Calu3 (cell line): ENCODE measurements at places on chromosomes 7 and 10. TPM values are rescaled to one million over a fixed set of nuclear protein-coding genes. Genes with fewer than 3 reads are reported as not detected.

- no peak for DNase-seq
Measured at GRCh38 chr10:21801609-21802008, 201.9 kb downstream of the DNAJC1 start.

DNA sequence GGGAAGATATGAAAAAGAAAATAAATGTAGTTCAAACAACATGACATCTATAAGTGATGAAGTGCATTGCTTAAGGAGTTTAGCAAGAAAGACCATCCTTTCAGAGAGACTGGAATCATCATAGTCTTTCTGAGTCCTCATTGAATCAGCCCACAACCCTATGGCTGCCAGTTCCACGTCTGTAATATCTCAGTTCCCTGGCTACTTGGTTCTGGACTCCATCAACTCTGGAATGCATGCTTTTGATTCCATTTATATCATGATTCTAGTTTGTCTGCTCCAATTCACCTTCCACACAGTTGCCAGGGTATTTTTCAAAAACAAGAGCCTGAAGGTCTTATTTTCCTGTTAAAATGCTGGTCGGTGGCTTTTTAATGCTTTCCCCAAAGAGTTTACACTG, 126.4 kb upstream of the MDFIC start:
- no peak for DNase-seq

Gene STK17A
- total RNA-seq: 35.9 and 53.5 TPM in 2 replicates

DNA sequence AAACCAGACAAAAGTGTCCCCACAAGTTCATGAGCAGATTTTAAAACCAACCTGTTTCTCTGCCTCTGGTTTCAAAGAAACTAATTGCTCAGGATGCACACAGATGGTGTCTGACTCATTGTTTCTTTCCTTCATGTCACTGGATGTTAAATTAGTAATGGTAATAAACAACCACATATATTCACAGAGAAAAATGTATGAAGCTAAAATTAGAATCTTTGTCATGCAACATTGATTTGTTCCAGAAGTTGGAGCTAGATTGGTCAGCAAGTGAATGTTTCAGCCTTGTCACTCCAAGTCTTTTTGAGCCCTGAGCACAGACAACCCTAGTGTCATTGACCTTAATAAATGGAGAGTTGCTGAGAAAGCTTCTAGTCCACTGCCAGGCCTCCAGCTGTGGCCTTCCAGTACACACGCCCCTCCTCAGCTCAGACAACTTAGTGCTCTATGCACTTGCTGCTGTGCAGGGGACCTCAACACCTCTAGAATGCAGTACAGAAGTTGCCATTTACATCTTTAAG, 175.9 kb downstream of the CCDC71L start:
- no peak for DNase-seq

Gene TEX47
- not detected in 2 replicates for total RNA-seq

Gene DEPP1
- total RNA-seq: 11.1 and 16.5 TPM in 2 replicates

Gene CYP3A5
- 44.9 and 70.7 TPM in 2 replicates for total RNA-seq

Gene CEP55
- 46.9 and 52.2 TPM in 2 replicates for total RNA-seq
